Aortic smooth muscle cell (primary cell): ENCODE measurements at places on chromosomes 7 and 10. TPM values are rescaled to one million over a fixed set of nuclear protein-coding genes. Genes with fewer than 3 reads are reported as not detected.

Gene AGFG2
- 6.0 and 9.1 TPM in 2 replicates for total RNA-seq

Gene AMPH
- 0.19 and 0.26 TPM in 2 replicates for total RNA-seq

Gene PRSS58
- total RNA-seq: not detected in 2 replicates

Gene AOC1
- not detected in 2 replicates for total RNA-seq

Gene IFRD1
- total RNA-seq: 40.6 and 58.0 TPM in 2 replicates

Gene AKR1C3
- 163 and 174 TPM in 2 replicates for total RNA-seq

Gene GDF2
- not detected in 2 replicates for total RNA-seq

Gene SPDYE11
- total RNA-seq: not detected in 2 replicates

Gene SYT15
- under 0.01 and 0.06 TPM in 2 replicates for total RNA-seq

Gene PPIA
- 1,369 and 2,769 TPM in 2 replicates for total RNA-seq

Gene TRIM4
- 22.4 and 24.7 TPM in 2 replicates for total RNA-seq

Gene MORN4
- total RNA-seq: 7.8 and 10.4 TPM in 2 replicates

Gene PAX4
- total RNA-seq: not detected in 2 replicates

Gene SFMBT2
- 1.2 and 3.4 TPM in 2 replicates for total RNA-seq

Gene PHTF2
- total RNA-seq: 25.0 and 49.0 TPM in 2 replicates

Gene SMKR1
- total RNA-seq: not detected in 2 replicates
